ENCODE measurements at places on chromosomes 3 and 15.

DNA sequence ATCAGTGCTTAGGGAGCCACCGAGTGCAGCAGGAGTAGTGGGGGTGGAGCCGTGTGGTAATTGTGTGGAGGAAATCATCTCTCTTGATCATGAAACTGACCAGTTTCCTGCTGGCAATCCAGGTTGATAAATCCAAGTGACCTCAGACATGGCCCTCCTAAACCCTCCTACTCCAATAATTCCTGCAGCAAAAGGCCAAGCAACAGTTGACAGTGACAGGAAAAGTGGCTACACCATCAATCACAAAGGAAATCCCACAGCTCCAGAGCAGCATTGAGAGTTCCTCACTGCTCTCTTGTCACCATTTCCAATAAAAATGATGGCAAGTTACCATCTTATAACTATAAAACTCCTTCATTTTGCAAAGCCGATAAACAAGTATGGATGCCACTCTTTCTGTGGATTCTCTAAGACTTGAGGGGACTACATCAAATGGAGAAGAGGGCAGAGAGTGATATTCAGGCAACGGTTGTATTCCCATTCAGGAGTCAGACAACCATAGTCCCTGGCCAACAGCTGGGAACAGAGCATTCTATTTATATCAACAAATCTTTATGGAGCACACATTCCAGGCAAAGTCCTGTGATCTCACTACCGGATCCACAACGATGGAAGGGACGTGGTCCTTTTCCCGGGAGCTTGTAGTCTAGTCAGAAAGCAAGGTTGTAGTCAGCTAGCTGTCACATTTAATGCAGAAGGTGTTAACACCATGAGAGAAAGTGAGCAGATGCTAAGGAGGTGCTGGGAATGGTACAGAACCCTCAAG is 312.5 kb upstream of the CTNNB1 start:
- no peak for DNase-seq

GRCh38 chr15:49023354-49023753 is 22.9 kb downstream of the SECISBP2L start:
- no peak for DNase-seq

DNA sequence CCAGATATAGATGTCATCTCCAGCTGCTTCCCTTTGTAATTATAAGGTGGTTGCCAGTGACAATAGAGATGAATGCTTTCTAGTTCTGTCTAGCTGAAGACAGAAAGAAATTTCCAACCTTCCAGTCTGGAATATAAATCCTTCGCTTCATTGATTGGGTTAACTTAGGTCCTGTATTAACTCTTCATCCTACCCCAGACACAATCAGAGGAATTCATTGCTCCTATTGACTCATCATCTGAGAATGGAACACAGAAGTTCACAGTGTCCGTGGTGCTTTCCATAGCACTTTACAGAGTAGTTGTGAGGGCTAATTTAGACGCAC is 241.4 kb downstream of the NFKBIZ start:
- no peak for DNase-seq

DNA sequence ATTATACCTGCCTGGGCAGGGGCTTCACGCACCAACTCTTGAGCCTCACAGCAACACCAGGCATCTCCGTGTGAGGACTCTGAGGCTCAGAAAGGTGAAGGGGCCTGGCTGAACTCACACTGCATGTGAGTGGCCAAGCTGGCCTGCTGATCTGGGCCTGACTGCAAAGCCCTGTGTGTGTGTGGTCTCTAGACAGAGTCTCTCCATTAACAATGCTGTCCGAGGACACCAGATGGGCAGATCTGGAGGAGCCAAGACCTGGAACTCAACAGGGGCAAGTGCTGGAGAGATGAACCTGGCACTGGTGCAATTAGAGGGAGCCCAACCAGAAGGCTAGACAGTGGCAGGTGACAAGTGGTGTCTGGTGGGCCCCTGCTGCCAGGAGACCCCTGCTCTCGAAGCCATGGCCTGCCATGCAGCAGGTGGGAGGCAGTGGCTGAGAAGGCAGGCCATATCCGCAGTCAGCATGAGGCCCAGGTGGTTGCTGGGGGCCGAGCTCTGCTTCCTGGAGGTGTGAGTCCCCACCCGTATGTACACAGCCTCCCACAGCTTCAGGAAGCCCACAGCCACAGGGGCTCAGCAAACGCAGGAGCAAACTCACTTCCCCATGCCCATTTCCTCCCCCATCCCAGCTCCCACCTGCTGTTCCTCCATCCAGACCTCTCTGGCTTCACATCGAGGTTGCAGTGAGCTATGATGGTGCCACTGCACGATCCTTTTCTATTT is 39.0 kb downstream of the CYP11A1 start:
- no peak for DNase-seq

- peak; percentile 31 for DNase-seq
Observed at GRCh38 chr15:88274553-88275460, 18.3 kb upstream of the NTRK3 start.

DNA sequence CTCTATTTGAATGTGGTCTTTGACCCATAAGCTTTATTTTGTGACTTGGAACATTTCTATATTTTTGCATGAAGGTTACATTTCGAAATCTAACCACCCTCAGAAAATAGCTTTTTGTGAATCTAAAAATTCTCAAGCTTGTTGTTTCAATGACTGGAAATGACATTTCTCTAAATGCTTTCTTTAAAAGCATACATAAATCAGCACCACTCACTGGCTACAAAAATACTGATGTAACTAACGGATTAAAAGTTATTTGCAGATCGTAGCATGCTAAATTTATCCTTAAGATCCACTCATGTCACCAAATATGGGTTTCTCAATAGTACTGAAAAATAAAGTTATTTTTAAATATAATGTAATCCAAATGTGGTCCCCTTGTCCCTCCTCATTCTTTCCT is 55.2 kb upstream of the ACAN start:
- no peak for DNase-seq

DNA sequence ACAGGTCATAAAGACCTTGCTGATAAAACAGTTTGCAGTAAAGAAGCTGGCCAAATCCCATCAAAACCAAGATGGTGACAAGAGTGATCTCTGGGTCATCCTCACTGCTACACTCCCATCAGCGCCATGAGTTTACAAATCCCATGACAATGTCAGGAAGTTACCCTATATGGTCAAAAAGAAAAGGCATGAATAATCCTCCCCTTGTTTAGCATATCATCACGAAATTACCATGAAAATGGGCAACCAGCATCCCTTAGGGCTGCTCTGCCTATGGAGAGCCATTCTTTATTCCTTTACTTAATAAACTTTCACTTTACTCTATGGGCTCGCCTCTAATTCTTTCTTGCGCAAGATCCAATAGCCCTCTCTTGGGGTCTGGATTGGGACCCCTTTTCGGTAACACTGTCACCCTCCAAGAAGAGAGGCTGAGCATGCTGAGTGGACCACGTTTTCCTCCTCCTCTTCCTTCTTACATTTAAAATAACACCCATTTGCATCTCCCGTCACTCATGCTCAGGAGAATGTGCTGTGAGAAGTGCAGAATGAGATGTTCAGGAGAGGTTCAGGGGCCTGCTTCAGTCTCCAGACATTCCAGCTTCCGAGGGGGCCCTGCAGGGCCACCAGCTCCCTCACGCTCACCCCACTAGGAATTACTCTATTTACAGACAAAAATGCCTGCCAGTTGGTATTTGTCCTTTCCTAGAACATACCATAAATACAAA is 47.3 kb downstream of the NSMCE3 start:
- no peak for DNase-seq

DNA sequence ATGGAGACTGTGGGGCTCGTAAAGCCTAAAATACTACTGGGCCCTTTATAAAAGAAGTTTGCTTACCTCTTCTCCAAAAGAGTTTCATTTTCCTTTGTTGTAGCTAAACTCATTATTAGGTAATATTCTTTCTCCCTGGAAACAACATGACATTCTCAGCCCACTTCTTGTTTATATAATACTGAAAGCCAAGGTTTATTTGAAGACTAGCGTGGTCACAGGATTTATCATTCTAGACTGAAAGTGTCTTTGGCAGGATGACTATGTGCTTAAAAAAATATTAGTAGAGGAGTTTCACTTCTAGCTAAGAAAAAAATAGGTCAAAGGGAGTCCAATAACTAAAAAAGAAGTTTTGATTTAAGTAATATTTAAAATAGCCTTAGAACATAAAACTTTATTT is 1085.2 kb upstream of the CADM2 start:
- no peak for DNase-seq

DNA sequence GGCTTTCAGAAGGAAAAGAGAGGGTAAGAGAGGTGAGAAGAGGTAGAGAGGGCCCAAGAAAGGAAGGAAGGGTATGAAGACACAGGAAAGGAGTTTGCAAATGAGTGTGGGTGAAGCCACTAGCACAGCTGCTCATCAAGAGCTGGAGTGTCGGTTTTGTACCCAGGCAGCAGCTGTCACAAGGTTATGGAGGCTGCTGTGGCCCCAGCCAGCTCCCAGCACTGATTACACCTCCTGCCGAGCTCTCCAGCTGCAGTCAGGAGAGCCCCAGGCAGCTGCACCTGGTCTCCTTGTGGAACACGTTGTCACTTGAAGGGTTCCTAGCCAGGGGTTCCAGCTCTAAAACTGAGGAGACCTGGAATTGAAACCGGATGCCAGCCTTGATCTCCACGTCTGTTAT is 60.4 kb upstream of the CHD2 start:
- no peak for DNase-seq

GRCh38 chr3:78994174-78995027 is 773.4 kb downstream of the ROBO1 start:
- DNase-seq, result no peak

DNA sequence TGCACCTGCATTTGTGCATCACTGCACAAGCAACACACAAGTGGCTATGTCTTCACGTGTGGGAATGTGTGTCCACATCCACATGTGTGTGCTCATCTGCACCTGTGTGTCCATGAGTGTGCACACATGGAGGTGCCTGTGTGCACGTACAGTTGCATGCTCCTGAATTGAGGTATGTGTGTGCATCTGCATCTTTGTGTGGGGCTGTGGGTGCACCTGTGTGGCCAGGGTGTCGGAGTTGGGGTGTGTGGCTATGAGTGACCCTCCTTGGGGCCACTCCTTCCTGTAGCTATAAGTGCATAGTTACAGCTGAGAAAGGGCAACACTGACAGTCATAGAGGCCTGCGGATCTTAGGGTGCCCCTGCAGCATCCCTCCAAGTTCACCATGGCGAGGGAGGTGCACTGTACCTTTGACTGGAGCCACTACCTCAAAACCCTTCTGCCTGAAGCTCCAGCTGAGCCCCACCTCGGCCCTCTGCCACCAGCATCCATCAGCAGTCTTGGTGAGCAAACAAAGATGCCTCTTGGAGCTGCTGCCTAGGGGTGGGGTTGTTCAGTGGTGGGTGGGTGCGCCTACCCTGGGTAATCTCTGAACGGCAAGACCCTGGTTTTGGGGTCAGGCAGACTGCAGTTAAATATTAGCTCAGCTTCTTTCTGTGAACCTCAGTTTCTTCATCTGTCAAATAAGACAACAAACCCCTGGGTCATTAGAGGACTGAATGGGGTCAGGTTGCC is 5.2 kb upstream of the HHATL start:
- DNase-seq, result no peak

- no peak for DNase-seq
Observed at GRCh38 chr3:133238015-133238414, 161.8 kb upstream of the BFSP2 start.

GRCh38 chr3:188559856-188560255 is 405.9 kb downstream of the LPP start:
- no peak for DNase-seq

- DNase-seq, result no peak
Observed at GRCh38 chr15:76200083-76200465, 111.2 kb downstream of the ETFA start.

GRCh38 chr15:58362262-58362922 is 69.4 kb upstream of the LIPC start:
- no peak for DNase-seq

DNA sequence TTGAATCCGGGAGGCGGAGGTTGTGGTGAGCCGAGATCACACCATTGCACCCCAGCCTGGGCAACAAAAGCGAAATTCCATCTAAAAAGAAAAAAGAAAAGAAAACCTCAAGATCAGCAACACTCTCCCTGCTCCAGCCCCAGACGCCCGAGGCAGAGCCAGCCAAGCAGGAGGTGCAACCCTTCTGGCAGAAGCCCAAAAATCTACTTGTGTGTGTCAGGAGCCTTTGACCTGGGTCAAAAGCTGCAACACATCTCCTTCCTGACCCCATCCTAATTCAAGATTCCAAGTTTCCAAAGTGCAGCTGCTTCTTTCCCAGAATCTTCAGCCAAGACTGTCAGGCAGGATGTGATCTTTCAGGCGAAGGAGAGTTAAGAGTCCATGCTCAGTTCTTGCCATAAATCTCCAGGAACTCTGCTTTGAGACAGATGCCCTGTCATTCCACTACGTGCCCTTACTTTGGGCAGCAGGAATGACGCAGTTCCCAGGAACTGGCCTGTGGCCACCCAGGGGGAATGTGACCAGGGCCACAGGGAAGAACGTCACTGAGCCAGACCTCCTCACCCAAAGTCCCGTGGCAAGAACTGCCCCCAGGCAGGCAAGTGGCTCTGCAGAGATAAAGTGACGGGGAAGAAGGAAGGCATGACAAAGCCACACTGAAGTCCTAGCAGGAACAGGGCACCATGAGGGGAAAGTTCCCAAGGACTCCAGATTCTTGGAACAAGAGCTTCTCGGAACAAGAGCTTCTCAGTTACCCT is 39.4 kb downstream of the SH3BP5 start:
- DNase-seq, result no peak

DNA sequence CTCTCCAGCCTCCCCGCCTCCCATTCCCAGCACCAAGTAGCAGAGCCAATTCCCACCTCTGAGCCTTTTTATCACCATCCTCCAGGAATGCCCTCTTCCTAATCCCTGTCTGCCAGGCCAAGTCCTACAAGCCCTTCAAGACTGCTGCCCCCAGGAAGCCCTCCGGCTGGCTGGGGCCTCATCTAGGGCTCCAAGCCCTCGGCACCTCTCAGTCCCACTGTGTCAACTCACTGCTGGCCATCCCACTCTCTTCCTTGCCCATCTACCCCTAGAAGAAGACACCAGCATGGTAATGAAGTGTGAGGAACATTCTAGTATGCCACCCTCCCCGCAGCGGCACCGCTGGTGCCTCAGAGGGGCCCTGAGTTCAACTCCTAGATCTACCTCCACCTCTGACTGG is 10.0 kb upstream of the GRIP2 start:
- no peak for DNase-seq

GRCh38 chr3:65342084-65342683 is 654.4 kb upstream of the ADAMTS9 start:
- peak; percentile 28 for DNase-seq

DNA sequence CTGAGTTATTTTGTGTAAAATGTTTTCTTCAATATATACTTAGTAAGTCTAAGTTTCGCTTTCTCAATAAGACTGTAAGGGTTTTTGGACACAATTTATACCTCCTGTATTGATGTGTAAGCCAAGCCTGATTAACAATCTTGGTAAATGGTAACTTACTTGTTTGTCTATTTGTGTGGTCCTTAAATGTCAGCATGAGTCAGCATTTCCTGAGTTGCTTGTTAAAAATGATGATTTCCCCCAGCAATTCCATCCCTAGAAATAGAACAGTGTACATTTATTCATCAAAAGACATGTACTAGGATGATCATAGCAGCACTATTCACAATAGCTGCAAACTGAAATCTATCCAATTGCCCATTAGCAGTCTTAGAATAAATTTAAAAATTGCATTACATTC is 53.4 kb upstream of the LRIG1 start:
- no peak for DNase-seq

GRCh38 chr3:149283401-149283800 is 50.0 kb downstream of the TM4SF18 start:
- DNase-seq, result no peak
